AG20443 (cell line): ENCODE measurements at places on chromosomes 6 and 20.

- DNase-seq: no peak
Observed at GRCh38 chr6:42387336-42387735, 64.4 kb downstream of the TRERF1 start.

DNA sequence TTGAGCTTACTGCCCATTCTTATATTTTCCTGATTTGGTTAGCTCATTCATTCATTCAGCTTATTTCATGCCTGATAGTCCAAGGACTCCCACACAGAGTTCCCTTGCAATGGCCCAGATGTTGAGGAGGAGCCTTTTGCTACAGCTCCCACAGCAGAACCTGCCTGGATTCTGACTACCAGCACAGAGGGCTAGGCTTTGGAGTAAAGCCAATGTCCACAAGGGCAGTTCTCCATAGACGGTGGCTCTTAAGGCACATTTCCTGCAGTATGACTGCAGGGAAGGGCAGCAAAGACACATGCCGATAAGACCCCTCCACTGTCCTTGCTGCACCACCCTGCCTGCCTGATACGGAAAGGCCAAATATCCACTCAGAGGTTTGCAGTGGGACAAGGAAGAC, 112.3 kb upstream of the SYNDIG1 start:
- no peak for DNase-seq

DNA sequence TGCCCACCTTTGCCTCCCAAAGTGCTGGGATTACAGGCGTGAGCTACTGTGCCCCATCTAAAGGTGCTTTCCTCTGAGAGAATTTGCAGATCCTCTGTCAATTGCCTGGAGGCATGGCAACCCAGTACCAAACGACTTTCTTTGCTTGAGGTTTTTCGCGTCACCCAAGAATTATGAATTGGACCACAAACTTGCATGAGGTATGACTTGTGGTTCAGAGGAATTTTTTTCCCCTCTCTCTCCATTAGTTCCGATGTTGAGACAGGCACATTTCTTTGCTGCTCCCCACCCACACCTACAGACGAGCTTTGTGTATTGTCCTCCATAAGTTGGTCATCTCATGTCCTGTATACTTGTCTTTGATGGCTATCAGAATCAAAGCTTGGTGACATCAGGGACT, 11.8 kb upstream of the SCAF8 start:
- DNase-seq: peak; percentile 40

DNA sequence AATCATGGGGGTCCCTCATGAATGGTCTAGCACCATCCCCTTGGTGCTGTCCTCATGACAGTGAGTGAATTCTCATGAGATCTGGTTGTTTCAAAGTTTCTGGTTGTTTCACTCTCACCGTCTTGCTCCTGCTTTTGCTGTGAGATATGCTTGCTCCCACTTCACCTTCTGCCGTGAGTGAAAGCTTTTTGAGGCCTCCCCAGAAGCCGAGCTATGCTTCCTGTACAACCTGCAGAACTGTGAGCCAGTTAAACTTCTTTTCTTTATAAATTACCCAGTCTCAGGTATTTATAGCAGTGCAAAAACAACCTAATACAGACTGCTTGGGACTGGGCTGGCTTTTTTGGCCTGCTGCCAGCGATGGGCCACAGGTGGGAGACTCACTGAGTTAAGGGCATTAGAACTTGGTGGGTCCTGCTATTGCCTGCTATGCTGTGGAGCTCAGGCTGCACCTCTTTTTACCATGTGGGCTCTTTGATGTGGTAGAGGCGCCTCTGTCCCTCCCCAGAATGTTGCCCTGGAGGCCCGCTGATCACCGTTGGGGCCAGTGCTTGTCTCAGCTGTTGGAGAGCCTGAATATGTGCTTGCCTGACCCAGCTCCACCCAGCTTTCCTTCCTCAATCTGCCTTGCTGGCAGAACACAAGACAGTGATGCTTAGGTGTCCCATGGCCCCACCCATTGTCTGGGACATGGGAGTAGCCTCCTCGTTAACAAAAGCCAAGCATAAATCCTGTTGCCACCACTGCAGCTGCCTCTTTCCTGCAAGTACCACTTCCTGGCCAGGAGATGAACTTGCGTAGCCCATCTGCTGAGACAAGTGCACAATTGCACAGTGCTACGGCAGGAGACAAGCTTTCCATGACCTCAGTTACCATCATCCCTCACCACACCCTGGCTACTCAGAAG, 47.1 kb downstream of the IGF2R start:
- no peak for DNase-seq

GRCh38 chr20:48284837-48285236, 499.6 kb upstream of the SULF2 start:
- DNase-seq: no peak

DNA sequence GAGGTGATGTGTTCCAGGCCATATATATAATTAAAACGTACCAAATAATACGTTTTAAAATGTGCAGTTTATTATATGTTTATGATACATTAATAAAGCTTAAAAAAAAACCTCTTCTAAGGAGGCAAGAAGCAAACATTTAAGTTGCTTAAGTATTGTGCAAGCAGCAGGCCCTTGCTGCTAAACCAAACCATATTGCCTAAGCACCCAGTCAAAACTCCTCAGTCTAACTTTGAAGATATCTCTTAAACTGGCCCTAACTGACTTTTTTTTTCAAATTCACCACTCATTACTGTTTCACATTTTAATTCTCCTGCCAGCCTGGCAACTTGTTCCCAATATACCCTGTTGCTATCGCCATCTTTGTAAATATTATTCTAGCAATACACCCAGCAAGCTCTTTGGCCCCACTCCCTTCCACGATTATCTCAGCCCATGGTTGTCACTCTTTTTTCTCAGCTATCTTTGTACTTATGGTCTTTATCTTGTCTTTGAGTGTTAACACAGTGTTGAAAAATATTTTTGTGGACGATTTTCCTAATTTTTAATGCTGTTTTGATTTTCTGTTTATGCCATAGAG, 60.9 kb downstream of the C6orf58 start:
- peak; percentile 13 for DNase-seq

DNA sequence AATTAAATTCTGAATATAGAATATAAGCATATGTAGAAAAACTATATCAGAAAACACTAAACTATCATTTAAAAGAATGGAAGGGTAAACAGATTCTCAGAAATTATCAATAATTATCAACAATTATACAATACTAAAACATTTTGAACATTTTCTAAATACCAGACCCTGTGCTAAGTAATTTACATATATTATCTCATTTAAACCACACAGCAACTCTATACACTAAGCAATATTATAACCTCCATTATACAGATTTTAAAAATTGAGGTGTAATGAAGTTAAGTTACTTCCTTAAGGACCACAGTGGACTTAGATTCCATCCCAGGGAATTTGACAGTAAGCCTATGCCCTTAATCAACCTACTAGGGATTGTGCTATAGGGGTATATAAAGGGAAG, 33.3 kb downstream of the DTNBP1 start:
- no peak for DNase-seq

GRCh38 chr6:129370268-129370916, 339.6 kb downstream of the ARHGAP18 start:
- DNase-seq: peak; percentile 37

DNA sequence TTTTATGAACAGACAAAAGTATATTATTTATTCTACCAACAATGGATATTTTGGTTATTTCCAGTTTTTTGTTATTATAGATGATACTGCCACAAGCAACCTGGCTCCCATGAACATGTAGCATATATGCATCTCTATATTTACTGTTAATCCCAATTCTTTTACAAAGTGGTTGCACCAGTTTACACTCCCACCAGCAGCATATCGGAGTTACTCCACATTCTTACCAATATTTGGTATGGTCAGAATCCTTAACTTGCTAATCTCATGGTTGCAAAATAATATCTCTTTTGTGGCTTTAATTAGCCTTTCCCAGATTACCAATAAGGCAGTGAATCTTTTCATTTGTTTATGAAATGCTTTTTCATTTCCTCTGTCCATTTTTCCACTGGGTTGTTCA, 137.6 kb upstream of the CDYL start:
- no peak for DNase-seq

- DNase-seq: no peak
Observed at GRCh38 chr20:51497542-51498467, 44.7 kb downstream of the NFATC2 start.

- no peak for DNase-seq
Observed at GRCh38 chr6:50271266-50271665, 221.5 kb upstream of the DEFB112 start.
